ENCODE measurements at places on chromosomes 6 and 20.
A peak's percentile ranks its signal among the peaks of the same experiment; 100 is the strongest.

DNA sequence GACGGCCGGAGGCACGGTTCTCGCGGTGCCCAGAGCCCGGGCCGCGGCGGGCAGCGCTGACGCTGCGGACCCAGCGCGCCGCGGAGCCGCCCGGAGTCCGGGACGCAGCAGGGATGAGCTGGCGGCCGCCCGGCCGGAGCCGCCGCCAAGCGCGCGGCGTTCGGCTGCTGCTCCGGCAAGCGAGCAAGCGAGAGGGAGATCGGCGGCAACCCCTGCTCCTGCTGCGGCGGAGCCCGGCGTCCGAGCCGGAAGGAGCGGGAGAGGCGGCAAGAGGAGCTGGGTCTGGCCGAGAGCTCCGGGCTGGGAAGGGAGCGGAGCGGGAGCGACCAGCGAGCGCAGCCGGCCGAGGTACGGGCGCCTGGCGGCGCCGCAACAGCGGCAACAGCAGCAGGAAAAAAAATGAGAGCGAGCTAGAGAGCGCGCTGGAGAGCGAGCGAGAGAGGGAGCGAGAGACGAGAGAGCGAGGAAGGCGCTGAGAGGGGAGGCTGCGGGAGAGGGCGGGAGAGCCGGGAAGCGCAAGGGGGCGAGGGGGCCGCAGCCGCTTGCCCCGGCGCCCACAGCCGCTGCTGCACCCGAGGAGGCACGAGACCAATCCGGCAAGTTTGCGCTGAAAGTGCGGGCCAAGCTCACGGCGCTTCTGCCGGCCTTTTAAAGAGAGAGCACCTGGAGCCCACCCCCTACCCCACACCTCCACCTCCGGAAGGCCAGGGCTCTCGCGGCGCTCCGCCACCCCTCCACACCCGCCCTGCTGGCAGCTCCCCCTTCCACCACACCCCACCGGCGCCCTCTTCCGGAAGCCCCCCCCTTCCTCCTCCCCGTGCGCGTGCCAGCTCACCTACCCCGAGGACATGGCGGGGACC lies 496 bp downstream of the GRM4 start:
- DNase-seq: peak; percentile 23

- no peak for DNase-seq
These were observed 78.7 kb upstream of the LOC128125822 start for GRCh38 chr6:63493557-63493956.

DNA sequence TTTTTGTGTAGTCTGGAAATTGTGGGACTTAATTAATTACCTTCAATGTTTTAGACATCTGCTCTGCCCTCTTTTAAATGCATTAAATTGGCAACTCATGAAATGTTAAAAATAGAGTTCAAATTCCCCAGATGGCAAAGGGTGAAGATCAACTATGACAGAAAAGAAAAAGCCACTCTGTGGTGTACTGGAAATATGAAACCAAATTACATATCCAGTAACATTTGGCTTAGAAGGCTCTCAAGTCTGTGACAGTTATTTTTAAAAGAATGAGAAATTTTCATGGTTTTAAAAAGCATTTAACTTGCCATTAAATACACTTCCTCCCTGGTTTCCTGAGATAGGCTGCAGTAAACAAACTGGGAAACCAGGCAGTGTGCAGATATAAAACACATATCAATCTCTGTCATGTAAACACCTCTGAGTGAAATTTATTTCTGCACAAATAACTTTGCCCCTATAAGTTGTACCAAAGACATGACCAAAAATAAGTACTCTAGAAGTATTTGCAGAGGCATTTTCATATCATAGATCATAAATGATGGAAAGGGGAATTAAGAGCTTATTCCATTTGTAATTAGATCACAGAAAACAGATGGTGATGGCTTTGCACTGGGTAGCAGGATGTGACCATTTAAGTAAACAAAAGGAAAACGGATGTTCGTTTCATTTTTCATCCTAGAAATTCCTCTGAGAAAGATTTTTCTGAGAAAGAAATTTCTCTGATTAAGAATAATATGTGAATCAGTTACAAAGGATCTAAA lies 360.1 kb downstream of the SAMD5 start:
- DNase-seq: no peak

DNA sequence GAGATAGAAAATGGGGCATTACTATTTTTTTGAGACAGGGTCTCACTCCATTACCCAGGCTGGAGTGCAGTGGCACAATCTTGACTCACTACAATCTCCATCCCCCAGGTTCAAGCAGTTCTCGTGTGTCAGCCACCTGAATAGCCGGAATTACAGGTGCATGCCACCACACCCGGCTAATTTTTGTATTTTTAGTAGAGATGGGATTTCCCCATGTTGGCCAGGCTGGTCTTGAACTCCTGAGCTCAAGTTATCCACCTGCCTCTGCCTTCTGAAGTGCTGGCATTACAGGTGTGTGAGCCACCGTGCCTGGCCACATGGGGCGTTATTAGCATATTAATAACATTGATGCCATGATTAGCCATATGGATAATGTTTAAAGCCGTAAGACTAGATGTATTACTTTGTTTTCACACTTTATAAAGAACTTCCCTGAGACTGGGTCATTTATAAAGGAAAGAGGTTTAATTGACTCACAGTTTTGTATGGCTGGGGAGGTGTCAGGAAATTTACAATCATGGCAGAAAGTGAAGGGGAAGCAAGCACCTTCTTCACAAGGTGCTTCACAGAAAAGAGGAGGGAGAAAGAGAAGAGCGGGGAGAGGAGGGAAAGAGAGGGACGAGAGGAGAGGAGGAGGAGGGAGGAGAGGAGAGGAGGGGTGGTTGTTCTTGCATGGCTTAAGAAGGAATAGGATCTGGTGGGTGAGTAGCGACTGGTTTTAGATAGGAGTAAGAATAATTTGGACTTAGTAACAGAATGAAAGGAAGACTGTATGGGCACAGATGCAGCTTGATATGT lies 51.9 kb downstream of the MYO6 start:
- DNase-seq: no peak

- no peak for DNase-seq
These were observed 17.7 kb downstream of the COL9A1 start for GRCh38 chr6:70285201-70285600.

DNA sequence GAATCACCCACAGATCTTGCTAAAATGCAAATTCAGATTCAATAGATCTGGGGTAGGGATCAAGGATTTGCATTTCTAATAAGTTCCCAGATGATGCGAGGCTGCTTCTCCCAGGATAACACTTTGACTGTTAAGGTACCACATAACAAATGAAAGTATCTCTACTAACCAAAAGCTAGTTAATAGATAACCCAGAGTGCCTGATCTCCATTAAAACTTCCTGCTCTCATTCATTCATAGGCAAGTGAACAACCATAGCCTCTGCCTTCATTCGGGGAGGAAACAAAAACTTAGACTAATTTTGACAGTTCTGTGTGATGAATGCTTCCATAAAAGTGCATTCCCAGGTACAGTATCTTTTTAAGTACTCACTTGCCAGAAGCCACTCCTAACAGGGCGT lies 265.6 kb upstream of the BTBD3 start:
- no peak for DNase-seq

- no peak for DNase-seq
These were observed 117.2 kb downstream of the FOXO3 start for GRCh38 chr6:108677894-108678293.

DNA sequence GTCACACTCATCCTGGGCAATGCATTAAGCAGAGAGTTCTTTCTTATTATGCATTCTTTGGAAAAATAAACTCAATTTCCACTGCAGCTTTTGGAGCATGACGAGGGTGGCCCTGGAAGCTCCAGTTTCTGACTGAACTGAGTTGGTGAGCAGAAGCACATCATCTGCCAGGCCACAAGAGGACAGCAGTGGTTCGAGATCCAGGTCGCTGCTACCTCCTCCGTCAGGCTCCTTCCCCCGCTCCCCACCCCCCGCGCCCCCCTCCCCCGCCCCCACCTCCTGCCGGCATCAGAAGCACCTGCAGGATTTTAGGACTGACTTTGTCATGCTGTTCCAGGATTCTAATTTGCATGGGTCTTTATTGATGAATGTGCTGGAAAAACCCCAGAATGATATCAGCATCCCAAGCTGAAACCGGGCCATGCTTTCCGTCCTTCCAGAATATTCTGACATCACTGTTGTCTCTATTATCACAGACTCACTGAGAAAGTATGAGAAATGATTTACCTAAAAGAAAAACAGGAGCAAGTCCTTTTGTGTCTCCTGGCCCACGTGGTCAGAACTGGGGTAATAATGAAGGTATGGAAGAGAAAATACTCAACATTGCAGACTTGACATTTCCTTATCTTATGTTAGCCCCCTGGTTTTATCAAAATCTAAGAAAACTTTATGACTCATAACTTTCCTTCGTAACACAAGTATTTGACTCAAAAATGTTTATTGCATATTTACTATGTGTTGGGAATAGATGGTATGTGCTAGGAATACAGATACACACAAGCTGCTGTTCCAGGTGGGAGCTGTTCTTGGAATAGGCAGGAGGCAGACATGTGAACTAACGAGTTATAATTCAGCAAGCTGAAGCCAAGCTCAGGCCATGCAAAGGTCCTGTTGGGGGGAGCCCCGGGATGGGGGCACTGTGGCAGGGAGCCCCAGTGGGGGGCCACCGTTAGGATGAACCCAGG lies 220.2 kb upstream of the EXOC2 start:
- no peak for DNase-seq

- DNase-seq: no peak
These were observed 21.1 kb downstream of the FOXC1 start for GRCh38 chr6:1630771-1631217.
